ENCODE measurements at places on chromosomes 2 and 18.

DNA sequence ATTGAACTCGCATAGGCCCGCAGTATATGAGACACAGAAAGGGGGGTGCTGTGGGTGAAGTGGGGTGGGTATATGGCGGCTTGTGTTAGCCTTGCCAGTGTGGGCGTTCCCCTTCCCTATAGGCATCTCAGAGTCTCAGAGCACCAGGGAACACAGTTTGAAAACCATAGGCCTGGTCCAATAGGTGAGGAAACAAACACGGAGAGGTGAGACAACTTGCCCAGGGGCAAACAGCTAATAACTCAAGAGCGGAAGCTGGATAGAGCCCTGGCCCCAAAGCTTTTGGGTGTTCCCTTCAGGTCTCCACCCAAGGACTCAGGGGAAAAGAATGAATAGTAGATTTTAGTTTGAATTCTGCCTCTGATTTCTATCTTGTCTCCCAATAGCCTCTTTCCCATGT, 7.9 kb downstream of the LIPG start:
- no peak for DNase-seq

GRCh38 chr18:49597157-49597931, 35.5 kb downstream of the LIPG start:
- DNase-seq, result no peak

GRCh38 chr2:18525236-18525635, 35.2 kb downstream of the RDH14 start:
- no peak for DNase-seq

DNA sequence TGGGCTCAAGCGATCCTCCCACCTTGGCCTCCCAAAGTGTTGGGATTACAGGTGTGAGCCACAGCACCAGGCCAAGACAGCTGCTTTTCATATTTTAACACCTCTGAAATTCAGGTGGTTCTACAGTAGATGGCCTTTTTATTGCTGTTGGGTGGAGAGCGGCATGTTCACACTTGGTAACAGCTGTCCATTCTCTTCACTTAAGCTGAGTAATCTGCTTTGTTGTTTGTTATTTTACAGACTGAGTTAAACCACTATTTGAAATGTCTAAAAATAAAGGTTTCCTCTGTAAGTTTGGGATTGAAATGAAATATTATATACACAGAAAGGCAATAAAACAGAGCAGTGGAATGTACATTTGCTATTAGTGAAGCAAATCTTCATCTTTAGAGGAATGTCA, 44.9 kb upstream of the TLK1 start:
- no peak for DNase-seq

DNA sequence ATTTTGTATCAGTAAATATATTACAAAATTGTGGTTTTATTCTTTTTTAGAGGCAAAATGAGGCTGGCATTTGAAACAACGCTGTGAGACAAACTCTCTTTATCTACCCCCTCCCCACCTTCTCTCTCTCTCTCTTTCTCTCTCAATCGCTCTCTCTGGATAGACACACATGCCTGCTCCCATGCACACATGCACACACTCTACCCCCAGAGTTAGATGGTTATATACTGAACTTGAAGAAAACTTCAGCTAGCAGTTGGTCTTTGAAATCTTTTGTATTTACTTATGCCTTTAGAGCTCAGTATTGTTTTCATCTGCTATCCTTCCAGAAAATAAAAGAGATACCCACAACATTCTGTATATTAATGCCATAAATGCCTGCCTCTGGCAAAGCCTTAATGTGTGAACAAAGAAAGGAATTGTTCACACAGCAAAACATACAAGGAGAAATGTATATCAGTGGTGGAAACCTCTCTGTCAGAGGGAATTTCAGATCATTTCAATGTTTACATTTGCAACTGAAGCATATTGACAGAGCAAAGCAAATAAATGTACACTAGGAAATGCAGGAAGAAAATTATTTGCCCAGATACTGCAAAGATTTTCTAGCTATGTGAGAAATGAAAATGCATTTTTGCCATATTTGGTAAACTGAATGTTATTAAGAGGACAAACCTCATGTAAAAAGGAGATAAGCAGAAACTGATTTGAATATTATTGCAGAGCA, 217.0 kb upstream of the UBE2E3 start:
- no peak for DNase-seq

DNA sequence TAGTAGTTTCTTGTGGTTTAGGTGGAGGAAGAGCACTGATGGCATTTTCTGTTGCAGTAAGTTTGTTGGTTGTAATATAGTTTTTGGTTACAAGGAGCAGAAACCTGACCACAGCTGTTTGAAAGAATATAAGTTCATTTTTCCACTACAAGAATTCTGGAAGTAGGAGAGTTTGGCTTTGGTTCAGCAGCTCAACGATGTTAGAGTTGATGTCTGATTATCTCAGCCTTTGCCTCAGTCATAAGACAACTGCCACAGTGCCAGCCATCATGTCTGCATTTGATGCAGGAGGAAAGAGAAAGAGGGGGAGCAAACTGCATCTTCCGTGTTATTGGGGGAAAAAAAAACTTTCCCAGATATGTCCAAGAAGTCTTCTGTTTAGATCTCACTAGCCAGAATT, 119.1 kb downstream of the LYPD1 start:
- DNase-seq, result peak; percentile 17

All from hepatic stellate cell (primary cell).